Activated B cell treated with CpG ODN at 0.5 μM for 24 hours (primary cell): ENCODE measurements at places on chromosomes 2 and 18. TPM values are rescaled to one million over a fixed set of nuclear protein-coding genes. Genes with fewer than 3 reads are reported as not detected.
A peak's percentile ranks its signal among the peaks of the same experiment; 100 is the strongest.

DNA sequence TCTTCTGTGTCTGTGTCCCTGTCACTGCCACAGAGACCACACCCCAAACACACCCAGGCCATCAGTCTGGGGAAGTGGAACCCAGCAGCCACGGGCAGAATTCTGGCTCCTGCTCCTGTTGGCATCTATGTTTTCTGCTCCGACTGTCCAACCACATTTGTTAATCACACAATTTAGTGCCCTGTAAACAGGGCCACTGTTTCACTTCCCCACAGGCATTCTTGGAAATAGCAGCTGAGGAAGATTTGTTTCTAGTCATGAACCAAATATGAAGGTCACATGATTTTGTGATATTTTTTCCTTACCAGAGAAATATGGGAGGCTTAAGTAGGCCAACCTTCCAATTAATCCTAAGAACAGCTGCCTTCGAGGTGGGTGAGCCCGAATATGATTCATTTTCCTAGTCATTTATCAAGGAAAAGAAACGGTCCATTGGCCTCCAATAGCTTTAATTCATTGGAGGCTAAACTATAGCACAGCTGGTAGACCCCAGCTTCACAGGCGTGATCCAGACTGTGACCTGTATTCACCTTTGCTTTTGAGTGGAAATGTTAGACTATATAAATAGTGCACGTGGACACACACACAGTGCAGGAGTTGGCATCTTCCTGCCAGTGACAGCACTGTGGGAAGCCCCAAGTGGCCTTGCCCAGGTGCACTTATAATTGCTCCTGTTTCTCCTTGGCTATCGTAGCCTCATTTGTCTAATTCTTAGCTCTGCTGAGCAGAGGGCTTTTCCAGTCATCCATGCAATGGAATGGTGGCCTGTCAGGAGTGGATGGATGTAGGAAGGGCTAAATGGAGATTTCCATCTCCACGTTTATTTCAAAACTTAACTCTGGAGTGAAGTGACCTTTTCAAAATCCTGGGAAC is 267.9 kb downstream of the LPIN1 start:
- H3K4me3 ChIP-seq, result peak overlapping the region; percentile 6
- peaks cover 53% of the 10 kb centered on the region for H3K4me1 ChIP-seq
- H3K36me3 ChIP-seq, result no peaks in the 10 kb centered on the region

GRCh38 chr18:45739268-45739667 is 15.3 kb downstream of the SLC14A1 start:
- no peak overlapping the region for H3K27ac ChIP-seq
- H3K4me1 ChIP-seq, result no peaks in the 10 kb centered on the region
- H3K27me3 ChIP-seq, result no peaks in the 10 kb centered on the region
- H3K4me3 ChIP-seq, result no peak overlapping the region

GRCh38 chr18:26703170-26703930 is 155.0 kb upstream of the KCTD1 start:
- H3K27ac ChIP-seq, result no peak overlapping the region
- H3K27me3 ChIP-seq, result no peaks in the 10 kb centered on the region
- no peaks in the 10 kb centered on the region for H3K4me1 ChIP-seq
- H3K36me3 ChIP-seq, result no peaks in the 10 kb centered on the region
- DNase-seq, result no peak

- no peaks in the 10 kb centered on the region for H3K36me3 ChIP-seq
- peaks cover 6% of the 10 kb centered on the region for H3K27me3 ChIP-seq
Observed at GRCh38 chr2:133642791-133643191, 74.5 kb upstream of the NCKAP5 start.

- H3K27ac ChIP-seq, result no peak overlapping the region
- H3K4me1 ChIP-seq, result no peaks in the 10 kb centered on the region
- H3K36me3 ChIP-seq, result no peaks in the 10 kb centered on the region
- H3K4me3 ChIP-seq, result no peak overlapping the region
- H3K27me3 ChIP-seq, result peaks cover 8% of the 10 kb centered on the region
Observed at GRCh38 chr2:104746858-104747257, 107.1 kb upstream of the POU3F3 start.

- no peaks in the 10 kb centered on the region for H3K36me3 ChIP-seq
- no peak overlapping the region for H3K4me3 ChIP-seq
- H3K27ac ChIP-seq, result no peak overlapping the region
- no peak for DNase-seq
Observed at GRCh38 chr2:42474765-42475454, 18.9 kb downstream of the KCNG3 start.

- H3K36me3 ChIP-seq, result peaks cover 10% of the 10 kb centered on the region
- H3K27me3 ChIP-seq, result no peaks in the 10 kb centered on the region
- H3K4me3 ChIP-seq, result no peak overlapping the region
- H3K4me1 ChIP-seq, result peaks cover 29% of the 10 kb centered on the region
Observed at GRCh38 chr2:96329874-96330273, 4.8 kb downstream of the ITPRIPL1 start.

- DNase-seq, result no peak
- H3K27ac ChIP-seq, result no peak overlapping the region
- H3K36me3 ChIP-seq, result no peaks in the 10 kb centered on the region
- no peak overlapping the region for H3K4me3 ChIP-seq
Observed at GRCh38 chr2:166341426-166341825, 34.3 kb downstream of the SCN9A start.

GRCh38 chr2:77862120-77862519 is 339.9 kb upstream of the LRRTM4 start:
- no peak overlapping the region for H3K4me3 ChIP-seq
- no peaks in the 10 kb centered on the region for H3K27me3 ChIP-seq
- no peak for DNase-seq
- H3K27ac ChIP-seq, result no peak overlapping the region

GRCh38 chr2:3512086-3512485 is 7.2 kb downstream of the ADI1 start:
- H3K27ac ChIP-seq, result no peak overlapping the region
- DNase-seq, result no peak
- no peak overlapping the region for H3K4me3 ChIP-seq
- H3K36me3 ChIP-seq, result peaks cover 68% of the 10 kb centered on the region
- peaks cover 4% of the 10 kb centered on the region for H3K4me1 ChIP-seq
- no peaks in the 10 kb centered on the region for H3K27me3 ChIP-seq

- no peaks in the 10 kb centered on the region for H3K27me3 ChIP-seq
- H3K4me3 ChIP-seq, result peak overlapping the region; percentile 95
- no peak for DNase-seq
- peaks cover 72% of the 10 kb centered on the region for H3K4me1 ChIP-seq
- H3K27ac ChIP-seq, result peak overlapping the region; percentile 96
Observed at GRCh38 chr2:157441072-157441454, 2.8 kb downstream of the CYTIP start.

DNA sequence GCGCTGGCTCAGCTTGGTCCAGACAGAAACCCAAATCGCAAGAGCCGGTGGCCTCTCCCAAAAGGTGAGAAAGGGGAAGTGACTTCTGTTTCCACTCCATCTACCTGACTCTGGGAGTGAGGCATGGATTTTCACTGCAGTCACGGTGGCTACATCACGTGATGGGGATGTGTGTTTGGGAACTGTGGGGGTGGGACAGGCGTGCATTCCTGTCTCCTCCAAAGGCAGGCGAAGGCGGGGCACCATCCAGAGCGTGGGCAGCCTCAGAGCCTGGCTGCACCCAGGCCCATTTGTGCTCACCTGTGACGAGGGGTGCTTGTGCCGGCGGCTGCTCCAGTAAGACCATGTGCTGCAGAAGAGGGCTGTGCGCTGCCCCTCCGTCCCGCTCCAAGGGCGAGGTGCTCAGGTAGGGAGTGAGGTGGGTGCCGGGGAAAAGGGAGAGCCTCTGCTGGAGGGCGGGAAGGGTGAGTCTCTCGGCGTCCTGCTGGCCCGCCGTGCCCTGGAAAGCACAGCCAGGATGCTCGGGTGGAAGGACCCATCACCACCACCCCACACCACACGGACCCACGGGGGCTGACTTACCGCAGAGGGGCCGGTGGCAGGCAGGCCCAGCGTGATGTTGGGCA is 266.8 kb downstream of the HDAC4 start:
- no peak overlapping the region for H3K4me3 ChIP-seq
- H3K27me3 ChIP-seq, result no peaks in the 10 kb centered on the region
- DNase-seq, result no peak
- H3K4me1 ChIP-seq, result no peaks in the 10 kb centered on the region
- H3K27ac ChIP-seq, result no peak overlapping the region

DNA sequence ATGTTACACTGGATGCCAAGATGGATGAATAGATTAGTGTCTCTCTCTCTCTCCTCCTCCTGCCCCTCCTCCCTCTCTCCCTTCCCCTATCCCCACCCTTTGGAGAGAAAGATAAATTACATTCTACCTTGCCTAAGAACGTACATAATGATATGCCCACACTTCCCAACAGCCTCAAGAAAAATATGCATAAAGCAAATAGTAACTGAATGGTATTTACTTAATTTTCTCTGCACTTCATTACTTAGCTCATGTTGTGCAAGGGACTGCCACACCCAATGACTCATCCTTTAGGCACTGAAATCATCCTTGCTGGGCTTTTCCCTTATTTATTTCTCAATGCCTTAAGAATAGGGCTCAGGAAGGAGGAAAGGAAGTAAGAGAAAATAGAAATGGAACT is 137.3 kb upstream of the PID1 start:
- no peaks in the 10 kb centered on the region for H3K4me1 ChIP-seq
- H3K4me3 ChIP-seq, result no peak overlapping the region
- no peaks in the 10 kb centered on the region for H3K27me3 ChIP-seq
- H3K27ac ChIP-seq, result no peak overlapping the region

- no peak for DNase-seq
- H3K27ac ChIP-seq, result no peak overlapping the region
- H3K4me3 ChIP-seq, result no peak overlapping the region
- H3K36me3 ChIP-seq, result no peaks in the 10 kb centered on the region
Observed at GRCh38 chr2:195319112-195319460, 337.9 kb upstream of the SLC39A10 start.

GRCh38 chr2:6326958-6327357 is 538.7 kb downstream of the CMPK2 start:
- H3K4me3 ChIP-seq, result no peak overlapping the region
- no peak overlapping the region for H3K27ac ChIP-seq
- H3K4me1 ChIP-seq, result no peaks in the 10 kb centered on the region
- no peaks in the 10 kb centered on the region for H3K27me3 ChIP-seq
- H3K36me3 ChIP-seq, result no peaks in the 10 kb centered on the region

DNA sequence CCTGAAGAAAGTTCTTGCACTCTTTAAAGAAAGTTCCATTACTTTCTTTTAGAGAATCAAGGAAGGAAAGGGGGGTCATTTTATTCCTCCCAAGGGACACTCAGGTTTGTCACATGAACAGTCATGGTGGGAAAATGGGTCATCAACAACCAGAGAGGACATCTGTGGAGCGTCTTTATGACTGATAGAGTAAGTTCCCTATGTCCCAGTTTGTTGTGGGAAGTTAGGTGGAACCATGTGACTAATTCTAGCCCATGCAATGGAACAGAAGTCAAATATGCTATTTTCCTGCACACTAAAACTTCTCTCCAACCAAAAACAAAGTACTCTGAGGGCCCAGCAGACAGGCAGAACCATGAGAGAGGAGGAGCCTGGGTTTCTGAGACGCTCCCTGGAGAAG is 165.6 kb upstream of the SERTAD2 start:
- peaks cover 45% of the 10 kb centered on the region for H3K4me1 ChIP-seq
- no peak for DNase-seq
- peak overlapping the region; percentile 59 for H3K4me3 ChIP-seq
- H3K27me3 ChIP-seq, result no peaks in the 10 kb centered on the region
- H3K36me3 ChIP-seq, result no peaks in the 10 kb centered on the region

DNA sequence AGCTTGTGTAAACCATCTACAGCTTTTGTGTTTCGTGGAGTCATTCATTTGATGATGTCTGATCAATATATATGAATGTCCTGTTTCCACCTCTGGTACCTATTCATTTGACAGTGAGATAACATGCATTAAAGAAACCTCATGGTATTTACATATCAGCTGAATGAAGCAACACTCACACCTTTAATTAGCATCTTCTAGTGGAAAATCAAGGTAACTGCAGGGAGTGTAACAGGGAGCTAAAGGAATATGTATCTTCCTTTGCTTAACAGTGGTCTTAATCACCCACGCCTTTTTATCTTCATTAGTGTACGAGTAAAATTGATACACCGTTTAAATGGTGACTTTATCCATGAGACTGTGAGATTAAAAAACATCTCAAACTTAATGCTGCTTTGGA is 15.6 kb downstream of the SLC39A10 start:
- H3K27ac ChIP-seq, result no peak overlapping the region
- peaks cover 23% of the 10 kb centered on the region for H3K4me1 ChIP-seq

GRCh38 chr2:200453853-200454534 is 55.9 kb downstream of the KCTD18 start:
- H3K27me3 ChIP-seq, result no peaks in the 10 kb centered on the region
- H3K4me1 ChIP-seq, result peaks cover 58% of the 10 kb centered on the region
- no peak overlapping the region for H3K4me3 ChIP-seq
- DNase-seq, result no peak

- no peak for DNase-seq
- no peaks in the 10 kb centered on the region for H3K27me3 ChIP-seq
- peak overlapping the region; percentile 67 for H3K4me3 ChIP-seq
- peaks cover 12% of the 10 kb centered on the region for H3K36me3 ChIP-seq
- peak overlapping the region; percentile 78 for H3K27ac ChIP-seq
Observed at GRCh38 chr2:37654932-37655841, 16.3 kb downstream of the CDC42EP3 start.

- no peaks in the 10 kb centered on the region for H3K36me3 ChIP-seq
- no peak overlapping the region for H3K4me3 ChIP-seq
- H3K4me1 ChIP-seq, result no peaks in the 10 kb centered on the region
- H3K27ac ChIP-seq, result no peak overlapping the region
- no peak for DNase-seq
- H3K27me3 ChIP-seq, result no peaks in the 10 kb centered on the region
Observed at GRCh38 chr2:14866736-14867352, 234.3 kb downstream of the LRATD1 start.

- no peaks in the 10 kb centered on the region for H3K36me3 ChIP-seq
- peaks cover 2% of the 10 kb centered on the region for H3K27me3 ChIP-seq
- no peak overlapping the region for H3K4me3 ChIP-seq
- no peak for DNase-seq
- H3K27ac ChIP-seq, result no peak overlapping the region
Observed at GRCh38 chr18:74115046-74115445, 32.6 kb downstream of the FBXO15 start.

DNA sequence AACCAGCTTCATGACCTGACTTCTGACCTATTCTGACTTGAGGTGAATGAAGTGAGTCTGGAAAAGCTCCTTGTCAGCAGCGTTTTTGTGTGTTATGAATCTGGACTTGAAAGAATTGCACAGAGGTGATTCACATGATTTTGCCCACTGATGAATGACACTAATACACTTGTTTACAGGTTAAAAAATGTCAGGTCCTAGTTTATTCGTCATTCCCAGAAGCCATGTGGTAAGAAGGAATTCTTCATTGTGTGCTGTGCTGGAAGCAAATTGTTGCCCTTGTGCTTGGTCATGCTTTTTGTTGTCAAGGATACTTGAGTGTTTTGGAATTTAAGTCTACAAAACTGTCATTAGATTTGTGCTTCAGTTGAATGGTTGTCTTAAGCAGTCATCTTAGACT is 15.5 kb downstream of the SEC11C start:
- no peaks in the 10 kb centered on the region for H3K4me1 ChIP-seq
- no peaks in the 10 kb centered on the region for H3K27me3 ChIP-seq
- H3K27ac ChIP-seq, result no peak overlapping the region
- peaks cover 85% of the 10 kb centered on the region for H3K36me3 ChIP-seq
- DNase-seq, result no peak

Gene CHRND
- not detected in 2 replicates for total RNA-seq

Gene PARD6G
- total RNA-seq, result not detected in 2 replicates

Gene MAPRE3
- total RNA-seq, result 4.6 and 6.3 TPM in 2 replicates

Gene STARD6
- total RNA-seq, result not detected in 2 replicates

Gene MSH2
- 23.1 and 25.2 TPM in 2 replicates for total RNA-seq

Gene IL36A
- total RNA-seq, result not detected in 2 replicates

Gene PDK1
- 14.8 and 16.3 TPM in 2 replicates for total RNA-seq

Gene CD28
- 0.44 TPM in 1 of 2 replicates, not detected in the other for total RNA-seq

Gene REG1B
- not detected in 2 replicates for total RNA-seq

Gene IL1A
- total RNA-seq, result 1.4 and 1.9 TPM in 2 replicates

Gene ACTR1B
- 55.0 and 55.9 TPM in 2 replicates for total RNA-seq

Gene ALPG
- total RNA-seq, result not detected in 2 replicates

Gene LAMA3
- total RNA-seq, result 0.07 TPM in 1 of 2 replicates, not detected in the other

Gene YWHAQ
- 164 and 166 TPM in 2 replicates for total RNA-seq

Gene CYP20A1
- 24.0 and 32.2 TPM in 2 replicates for total RNA-seq
